ENCODE measurements at places on chromosomes 1 and 21. TPM values are rescaled to one million over a fixed set of nuclear protein-coding genes. Genes with fewer than 3 reads are reported as not detected.

FAM177B gene
- not detected for total RNA-seq

RPE65 gene
- not detected for total RNA-seq

VHLL gene
- not detected for total RNA-seq

LCE1C gene
- not detected for total RNA-seq

CD5L gene
- total RNA-seq = not detected

RNU1-2 gene
- under 0.01 TPM for total RNA-seq

ITLN2 gene
- total RNA-seq = not detected

FMN2 gene
- 0.43 TPM for total RNA-seq

LAD1 gene
- 72.5 TPM for total RNA-seq

ERG gene
- 0.29 TPM for total RNA-seq

ITPKB gene
- total RNA-seq = 5.1 TPM

PCAT6 gene
- total RNA-seq = not detected

Data from epithelial cell of proximal tubule (primary cell).